HuH-7 (cell line): ENCODE measurements at places on chromosomes 12 and 14.

DNA sequence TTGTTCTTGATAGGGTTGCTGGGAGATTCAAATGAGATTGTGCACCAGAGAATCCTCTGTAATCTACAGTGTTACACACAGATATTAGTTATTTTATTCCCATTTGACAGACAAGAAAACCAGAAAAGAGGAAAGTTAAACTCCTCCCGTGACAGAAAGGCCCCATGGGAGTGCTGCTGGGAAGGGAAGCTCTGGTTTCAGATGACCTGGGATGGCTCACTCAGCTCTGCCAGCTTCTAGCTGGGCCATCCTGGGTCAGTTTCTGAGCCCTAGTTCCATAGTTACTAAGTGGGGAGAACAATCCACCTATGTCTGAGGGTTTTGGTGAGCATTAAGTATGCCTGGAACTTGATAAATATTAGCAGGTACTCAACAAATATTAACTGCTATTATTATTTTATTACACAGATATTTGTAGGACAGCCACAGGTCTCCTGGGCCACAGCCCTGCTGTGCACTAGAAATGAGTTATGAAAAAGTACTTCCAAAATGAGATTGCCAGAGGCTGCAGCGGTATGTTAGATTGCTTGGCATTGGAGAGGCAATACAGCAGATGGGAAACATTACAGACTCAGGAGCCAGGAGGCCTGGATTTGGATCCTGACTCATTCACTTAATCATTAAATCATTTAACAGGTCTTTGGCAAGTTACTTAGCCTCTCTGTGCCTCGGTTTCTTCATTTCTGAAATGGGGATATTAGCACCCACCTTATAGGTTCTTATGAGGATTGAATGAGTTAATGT, 47.1 kb upstream of the STON2 start:
- DNase-seq: no peak

DNA sequence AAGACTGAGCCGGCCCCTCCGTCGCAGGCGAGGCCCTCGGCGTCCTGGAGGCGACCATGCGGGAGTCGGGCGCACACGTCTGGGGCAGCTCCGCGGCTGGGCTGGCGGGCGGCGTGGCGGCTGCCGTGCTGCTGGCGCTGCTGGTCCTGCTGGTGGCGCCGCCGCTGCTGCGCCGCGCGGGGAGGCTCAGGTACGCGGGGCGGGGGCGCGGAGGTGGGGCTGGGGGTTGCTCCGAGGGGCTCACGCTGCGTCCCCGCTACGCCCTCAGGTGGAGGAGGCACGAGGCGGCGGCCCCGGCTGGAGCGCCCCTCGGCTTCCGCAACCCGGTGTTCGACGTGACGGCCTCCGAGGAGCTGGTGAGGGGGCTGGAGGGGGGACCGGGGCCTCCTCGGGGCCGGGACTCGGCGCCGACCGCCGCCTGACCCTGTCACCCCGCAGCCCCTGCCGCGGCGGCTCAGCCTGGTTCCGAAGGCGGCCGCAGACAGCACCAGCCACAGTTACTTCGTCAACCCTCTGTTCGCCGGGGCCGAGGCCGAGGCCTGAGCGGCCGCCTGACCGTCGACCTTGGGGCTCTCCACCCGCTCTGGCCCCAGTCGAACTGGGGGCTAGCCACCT, 7.8 kb downstream of the AMN start:
- DNase-seq: no peak

- no peak for DNase-seq
These were observed 17.3 kb upstream of the ZDHHC22 start for GRCh38 chr14:77158882-77159255.

DNA sequence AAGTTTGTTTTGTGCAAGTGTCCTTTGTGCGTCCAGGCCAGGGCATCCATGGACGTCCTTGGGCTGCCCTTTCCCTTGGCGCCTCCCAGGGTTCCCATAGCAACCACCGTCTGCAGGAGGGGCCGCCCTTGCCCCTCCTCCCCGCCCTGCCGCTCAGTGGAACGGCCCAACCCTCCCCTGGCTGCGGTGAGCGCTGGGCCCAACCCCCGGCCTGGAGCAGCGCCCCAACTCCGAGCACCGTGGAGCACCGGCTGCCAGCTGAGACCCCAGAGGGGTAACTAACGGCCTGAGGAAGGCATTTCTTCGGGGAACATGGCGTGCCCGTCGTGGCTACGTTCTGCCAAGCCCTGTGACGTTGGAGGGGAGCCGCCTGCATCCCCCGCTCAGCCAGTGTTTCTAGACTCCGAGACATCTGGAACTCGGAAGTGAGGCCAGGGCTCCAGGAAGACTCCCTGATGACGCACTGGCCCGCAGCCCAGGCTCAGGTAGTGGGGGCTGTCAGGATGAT, 5.3 kb upstream of the ACACB start:
- DNase-seq: peak; percentile 67

DNA sequence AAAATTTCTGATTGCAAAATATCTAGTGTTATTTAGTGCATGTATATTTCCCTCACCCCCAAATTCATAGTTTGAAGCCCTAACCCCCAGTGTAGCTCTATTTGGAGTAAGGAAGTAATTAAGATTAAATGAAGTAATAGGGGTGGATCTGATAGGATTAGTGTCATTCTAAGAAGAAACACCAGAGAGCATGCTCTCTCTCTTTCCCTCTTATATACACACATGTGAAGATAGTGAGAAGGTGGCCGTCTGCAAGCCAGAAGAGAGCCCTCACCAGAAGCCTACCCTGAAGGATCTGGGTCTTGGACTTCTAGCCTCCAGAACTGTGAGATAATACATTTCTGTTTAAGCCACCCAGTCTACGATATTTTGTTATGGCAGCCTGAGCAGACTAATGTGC, 120.3 kb downstream of the TMEM30B start:
- DNase-seq: no peak

GRCh38 chr12:131724534-131724933, 13.6 kb downstream of the SFSWAP start:
- DNase-seq: no peak

DNA sequence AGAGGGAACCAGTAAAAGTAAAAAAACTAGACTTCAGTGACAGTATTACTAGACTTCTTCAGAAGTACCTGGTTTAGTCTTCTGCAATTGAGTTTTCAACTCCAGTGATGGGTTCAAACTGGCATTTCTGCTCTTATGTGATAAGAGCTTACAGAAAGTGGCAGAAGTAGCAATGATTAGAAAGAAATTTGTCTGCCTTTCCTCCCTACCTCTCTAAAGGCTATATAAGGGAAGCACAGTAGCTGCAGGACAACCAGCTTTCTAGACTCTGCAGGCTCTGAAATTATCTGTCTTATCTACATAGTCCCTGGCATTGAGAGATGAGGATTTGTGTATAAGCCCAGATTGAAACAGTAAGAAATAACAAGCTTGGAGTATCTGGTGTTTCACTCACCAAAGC, 107.5 kb downstream of the DAAM1 start:
- DNase-seq: no peak

DNA sequence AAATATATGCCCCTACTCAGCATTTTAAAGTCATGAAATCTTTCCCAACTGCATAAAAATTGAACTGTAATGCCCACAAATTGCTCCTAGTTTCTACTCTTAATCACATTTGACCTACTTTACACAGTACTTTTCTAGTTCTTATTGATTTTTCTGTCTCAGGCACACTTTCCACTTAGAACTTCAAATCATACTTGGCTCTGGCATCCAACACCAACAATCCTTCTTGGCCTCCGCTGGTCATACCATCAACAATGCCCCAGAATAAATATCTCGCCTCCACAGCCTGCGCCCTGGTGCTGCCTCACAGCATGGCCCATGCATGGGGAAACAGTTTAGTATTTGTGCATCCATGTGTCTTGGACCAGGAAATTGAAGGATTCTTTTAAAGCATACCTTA, 107.5 kb upstream of the SYT10 start:
- no peak for DNase-seq

DNA sequence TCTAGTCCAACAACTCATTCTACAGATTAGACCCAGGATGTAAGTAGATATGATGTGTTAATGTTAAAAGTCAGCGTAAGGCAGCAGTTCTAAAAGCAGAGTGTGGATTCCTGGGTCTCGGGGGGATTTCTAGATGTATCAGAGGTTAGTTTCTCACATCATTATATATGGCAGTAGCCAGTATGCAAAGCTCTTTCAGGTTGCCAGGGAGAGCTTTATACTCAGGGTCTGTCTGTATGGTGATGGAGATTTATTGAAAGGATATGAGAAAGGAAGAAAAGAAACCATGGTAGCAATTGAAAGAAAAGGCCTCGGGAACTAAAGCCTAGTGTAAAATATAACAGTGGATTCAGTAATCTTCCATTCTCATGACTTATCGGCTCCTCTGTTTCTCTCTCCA, 26.2 kb upstream of the PAWR start:
- no peak for DNase-seq

DNA sequence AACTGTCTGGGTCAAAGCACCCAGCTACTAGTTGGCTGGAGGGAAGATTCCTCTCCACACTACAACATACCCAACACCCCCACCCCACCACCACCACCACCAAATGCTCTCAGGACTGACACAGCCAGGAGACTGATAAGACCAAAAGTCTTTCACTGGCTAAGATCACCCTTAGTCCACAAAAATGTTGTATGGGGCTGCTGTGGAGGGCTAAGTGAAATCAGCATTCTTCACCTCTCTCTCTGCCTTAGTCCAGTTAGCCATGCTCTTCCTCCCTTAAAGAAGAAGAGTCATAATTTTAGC, 106.2 kb downstream of the NUAK1 start:
- no peak for DNase-seq

DNA sequence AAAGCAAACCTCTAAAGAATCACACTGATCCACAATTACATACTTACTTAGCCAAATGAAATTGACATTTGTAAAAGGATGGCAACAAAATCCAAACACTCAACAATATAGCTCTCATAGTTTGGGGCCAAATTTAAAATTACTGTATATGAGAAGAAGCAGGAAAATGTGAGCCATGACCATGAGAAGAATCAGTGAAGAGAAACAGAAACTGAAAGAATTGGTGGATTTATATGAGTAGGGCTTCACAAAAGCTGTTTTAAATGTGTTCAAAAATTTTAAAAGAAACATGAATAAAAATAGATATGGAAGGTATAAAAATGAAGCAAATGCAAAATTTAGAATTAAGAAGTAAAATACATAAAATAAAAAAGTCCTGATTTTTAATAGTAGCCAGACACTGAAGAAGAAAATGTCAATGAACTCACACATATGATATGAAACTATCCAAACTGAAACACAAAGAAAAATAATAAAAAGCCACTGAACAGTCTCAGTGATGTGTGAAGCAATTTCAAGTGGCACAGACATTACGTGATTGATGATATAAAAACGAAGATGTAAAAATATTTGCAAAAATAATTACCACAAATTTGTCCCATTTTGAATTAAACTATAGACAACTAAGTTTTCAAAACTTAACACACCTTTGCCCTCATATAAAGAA, 87.9 kb upstream of the MDGA2 start:
- no peak for DNase-seq

DNA sequence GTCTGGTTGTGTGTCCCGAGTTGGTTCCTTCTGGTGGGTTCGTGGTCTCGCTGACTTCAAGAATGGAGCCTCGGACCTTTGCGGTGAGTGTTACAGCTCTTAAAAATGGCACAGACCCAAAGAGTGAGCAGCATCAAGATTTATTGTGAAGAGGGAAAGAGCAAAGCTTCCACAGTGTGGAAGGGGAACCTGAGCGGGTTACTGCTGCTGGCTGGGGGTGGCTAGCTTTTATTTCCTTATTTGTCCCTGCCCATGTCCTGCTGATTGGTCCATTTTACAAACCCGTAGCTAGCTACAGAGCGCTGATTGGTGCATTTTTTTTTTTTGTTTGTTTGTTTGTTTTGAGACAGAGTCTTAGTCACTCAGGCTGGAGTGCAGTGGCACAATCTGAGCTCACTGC, 29.3 kb downstream of the FGF6 start:
- DNase-seq: no peak

DNA sequence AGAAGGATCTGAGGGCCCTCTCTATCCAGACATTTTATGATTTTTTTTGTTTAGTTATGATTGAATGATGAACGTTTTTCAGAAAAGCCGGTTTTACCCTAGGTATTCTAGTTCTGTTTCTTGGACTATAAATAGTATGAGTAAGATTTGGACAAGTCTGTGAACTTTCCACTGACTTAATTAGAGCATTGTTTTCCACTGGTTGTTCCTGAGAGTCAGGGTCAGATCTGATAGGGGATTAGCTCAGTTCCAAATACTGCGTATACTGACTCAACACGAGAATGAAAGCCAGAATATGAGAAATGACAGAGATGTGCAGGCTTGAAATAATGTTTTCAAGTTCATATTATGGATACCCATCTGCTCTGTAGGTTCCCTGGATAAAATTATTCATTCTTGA, 361.6 kb downstream of the AEBP2 start:
- DNase-seq: no peak

DNA sequence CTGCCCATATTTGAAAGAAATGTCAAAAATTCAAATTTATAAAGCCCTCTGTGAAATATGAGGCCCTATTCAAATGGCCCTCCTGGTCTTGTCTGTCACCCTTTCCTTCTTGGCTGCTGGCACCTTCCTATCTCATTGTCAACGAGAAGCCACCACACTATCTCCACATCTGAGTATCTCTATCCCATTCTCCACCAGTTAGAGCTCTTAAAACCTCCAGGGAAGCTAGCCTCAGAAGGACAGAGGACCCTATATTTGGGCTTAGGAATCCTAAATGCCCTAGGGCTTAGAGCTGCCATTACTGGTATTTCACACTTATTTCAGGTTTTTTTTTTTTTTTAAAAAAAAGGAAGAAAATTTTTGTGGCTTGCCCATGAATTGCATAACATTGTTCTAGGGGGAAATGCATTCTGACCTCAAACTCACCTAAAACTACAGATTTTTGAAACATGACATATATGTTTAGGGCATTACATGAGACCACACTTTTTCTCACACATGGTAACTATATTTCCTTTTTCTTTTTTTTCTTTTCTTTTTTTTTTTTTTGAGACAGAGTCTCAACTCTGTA, 25.0 kb downstream of the SLC25A21 start:
- DNase-seq: no peak

DNA sequence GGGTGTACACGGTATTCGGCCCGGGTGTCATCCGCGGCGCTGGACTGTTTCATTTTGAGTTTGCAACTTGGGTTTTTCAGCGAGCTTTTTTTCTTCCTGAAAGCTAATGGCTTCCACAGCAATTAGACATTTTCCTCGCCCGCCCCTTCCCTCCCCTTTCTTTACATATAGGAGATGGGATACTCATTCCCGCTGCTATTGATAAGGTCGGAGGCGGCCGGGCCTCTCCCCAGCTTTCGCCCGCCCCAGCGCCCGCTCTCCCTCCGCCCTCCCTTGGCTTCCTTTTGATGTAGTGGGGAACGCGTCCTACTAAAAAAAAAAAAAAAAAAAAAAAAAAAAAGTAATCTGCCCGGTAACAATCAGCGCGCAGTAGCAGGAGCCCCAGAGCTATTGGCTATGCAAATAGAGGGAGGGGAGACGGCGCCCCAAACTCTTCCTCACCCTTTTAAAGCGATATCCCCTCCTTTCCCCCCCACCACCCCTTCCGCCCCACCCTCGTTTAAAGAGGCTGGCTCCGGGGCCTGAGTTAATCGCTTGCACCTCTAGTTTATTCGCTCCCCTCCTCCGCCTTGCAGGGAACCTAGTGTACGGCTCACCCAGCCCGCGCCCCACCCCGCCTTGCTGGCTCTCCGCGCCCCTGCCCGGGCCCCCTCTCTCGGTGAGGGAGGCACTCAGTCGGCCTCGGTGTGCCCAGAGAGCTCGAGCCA, 1.7 kb upstream of the CCND2 start:
- no peak for DNase-seq

- DNase-seq: peak; percentile 13
These were observed 584 bp downstream of the VRK1 start for GRCh38 chr14:96797582-96798349.

- DNase-seq: no peak
These were observed 255.2 kb downstream of the EMP1 start for GRCh38 chr12:13451776-13452175.

- no peak for DNase-seq
These were observed 100.7 kb downstream of the APAF1 start for GRCh38 chr12:98745578-98746391.
